NCI-H2029 (cell line): ENCODE measurements at places on chromosomes 2 and 18.

DNA sequence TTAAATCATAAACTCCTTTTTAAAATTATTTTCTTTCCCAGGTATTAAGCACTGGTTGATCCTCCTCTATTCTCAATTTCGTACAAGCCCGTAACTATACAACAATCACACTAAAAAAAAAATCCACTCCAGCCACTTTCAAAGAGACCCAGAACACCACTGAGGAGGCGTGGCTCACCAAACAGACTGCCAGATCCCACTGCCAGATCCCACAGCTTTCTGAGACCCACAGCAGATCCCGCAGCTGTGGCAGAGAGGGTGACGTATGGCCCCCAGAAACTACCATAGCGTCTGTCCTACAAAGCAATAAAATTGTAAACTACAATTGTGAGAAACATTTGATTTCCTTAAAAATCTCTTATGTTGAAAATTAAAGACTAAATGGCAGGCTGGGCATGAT is 230.7 kb upstream of the PXDN start:
- DNase-seq: no peak

DNA sequence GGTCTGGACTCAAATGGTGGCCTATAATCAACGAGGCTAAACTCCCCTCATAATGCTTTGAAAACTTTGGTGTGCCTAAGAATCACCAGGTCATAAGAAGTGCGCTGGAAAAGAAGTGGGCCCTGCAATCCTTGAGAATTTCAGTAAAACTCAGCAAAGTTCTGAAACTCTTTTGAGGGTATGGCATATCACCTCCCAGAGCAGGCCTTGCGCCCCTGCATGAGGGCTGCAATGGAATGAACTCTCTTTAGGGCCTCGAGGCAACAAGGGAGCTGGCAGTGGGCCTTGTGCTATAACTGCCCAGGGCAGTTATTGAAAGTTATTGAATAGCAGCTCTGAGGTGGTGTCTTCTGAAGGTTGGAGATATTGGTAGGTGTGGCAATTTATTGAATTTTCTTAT is 34.5 kb upstream of the AFF3 start:
- no peak for DNase-seq

GRCh38 chr2:3598197-3598910 is 3.4 kb downstream of the COLEC11 start:
- DNase-seq: no peak

DNA sequence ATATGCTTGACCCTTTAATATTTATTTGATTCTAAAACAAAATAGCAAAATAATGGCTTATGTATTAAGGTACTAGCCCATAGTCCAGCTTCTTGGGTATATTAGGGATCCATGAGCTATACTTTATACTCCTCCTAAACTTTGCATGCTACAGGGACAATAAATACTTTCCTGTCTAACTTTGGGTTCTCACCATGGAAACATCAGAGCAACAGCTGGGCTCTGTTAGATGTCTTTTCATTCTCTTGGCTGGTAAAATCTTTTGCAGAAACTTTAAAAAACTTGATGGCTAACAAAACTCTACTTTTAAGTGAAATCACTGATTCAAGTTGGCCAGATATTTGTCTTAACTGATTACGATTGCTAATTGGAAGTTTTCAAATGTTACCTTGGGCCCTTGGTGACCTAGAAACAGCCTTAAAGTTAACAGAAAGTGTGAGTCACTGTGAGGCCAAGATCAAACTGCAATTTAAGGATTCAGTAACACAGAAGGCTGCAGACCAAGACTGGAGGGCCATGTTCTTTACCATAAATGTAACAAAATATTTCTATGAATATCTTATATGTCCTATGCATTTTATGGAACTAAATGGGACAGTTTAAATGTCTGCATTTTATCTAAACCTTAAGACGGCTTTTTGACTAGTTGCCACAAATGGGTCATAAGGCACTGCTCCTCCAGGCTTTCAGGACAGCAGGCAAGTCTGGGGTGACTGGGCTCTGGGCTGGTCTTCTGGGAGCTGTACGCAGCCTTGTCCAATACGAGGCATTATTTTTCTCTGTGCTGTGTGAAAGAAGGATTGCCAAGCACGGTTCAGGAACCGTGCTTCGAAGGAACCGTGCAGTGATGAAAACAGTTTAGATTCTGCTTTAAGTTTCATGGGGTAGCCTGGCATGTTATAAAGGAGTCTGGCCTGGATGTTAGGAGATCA is 188.5 kb downstream of the TPGS2 start:
- no peak for DNase-seq

DNA sequence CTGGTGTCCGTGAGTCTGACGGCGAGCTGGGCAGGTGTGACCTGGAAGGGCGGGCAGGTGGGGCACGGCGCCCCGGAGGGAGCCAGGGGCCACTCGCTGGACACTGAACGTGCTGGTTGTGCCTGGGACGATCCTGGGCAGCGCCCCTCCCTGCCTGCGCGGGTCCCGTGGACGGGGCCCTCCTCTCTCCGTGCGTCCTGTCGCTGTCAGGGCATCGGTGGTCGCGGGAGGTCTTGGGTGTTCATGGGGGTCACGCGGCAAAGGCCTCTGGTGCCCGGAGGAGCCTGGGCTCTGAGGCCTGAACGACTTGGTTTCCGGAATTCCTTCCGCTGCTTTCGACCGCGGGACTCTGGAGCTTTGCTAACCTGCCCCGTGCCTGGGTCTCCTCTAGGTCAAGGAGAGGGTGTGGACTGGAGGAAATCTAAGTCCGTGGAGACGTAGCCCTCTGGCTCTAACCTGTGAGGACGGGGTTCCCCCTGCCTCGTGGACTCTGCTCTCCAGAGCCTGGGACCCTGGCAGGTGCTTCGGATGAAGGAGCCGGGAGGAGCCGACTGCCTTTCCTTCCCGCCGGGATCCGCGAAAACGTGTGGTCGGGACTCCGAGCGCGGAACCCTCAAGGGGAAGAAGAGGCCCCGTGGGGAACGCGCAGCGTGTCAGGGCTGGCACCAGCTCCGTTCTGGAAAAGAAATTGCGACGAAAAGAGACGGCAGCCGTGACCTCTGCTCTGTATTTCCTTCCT is 14.7 kb downstream of the SOX11 start:
- no peak for DNase-seq

GRCh38 chr2:67260343-67261277 is 136.5 kb upstream of the ETAA1 start:
- DNase-seq: no peak
